ENCODE measurements at places on chromosomes 6 and 20.

DNA sequence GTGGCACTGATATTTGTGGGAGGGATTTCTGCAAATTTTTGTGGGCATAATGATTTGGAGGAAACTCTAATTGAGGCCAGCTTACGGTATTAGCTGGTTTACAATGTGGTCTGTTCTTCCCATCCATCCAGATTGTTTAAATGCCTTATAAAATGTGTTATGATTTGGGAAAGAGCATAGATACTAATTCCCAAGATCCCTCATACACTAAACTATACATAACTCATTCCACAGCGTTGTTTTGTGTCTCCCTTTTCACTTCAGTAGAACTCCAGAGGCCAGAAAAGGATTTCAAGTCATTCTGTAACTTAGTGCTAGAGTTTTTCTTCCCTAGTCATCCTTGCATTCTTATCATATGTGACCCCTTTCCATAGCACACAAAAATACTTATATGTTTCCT lies 292.6 kb upstream of the NT5E start:
- DNase-seq: no peak

DNA sequence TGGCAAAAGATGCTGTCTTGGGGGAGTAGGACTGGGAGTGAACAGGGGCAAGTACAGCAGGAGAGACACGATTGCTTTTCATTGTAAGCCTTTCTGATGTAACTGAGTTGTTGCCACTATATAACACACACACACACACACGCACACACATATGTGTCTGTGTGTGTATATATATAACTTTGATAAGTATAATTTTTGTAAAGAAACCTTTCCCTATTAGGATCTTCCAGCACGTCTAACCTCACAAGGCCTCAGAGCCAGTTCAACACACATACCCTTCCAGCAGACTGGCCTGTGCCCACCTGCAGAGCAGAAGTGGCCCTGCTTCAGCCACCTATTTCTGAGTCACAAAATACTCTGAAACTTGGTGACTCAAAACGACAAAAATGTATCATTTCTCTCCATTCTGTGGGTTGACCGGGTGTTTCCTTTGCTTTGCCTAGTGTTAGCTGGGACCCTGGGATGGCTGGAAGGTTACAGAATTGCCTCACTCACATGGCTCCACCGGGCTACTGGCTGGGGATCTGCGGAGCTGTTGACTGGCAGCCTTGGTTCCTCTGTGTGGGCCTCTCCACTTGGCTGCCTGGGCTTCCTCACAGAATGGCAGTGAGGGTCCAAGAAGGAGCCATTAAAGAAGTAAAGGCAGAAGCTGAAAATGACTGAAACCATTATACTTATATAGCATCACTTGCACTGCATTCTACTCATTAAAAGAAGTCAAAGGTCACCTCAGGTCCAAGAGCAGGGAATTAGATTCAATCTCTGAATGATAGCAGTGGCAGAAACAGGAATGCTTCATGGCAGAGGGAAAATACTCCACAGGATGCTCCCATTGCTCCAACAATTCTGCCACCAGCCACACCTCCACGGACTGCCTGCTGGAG lies 126.4 kb downstream of the BANF2 start:
- DNase-seq: peak; percentile 85

GRCh38 chr20:17742731-17743130 lies 43.0 kb downstream of the BANF2 start:
- DNase-seq: no peak

- peak; percentile 50 for DNase-seq
These were observed 5.5 kb upstream of the SOX4 start for GRCh38 chr6:21587961-21588480.

- no peak for DNase-seq
These were observed 175.0 kb downstream of the HAO1 start for GRCh38 chr20:7765221-7765620.
